Naive thymus-derived CD8-positive, alpha-beta T cell (primary cell): ENCODE measurements at places on chromosomes 7 and 10.

- no peak for DNase-seq
These were observed 5.3 kb downstream of the GALNTL5 start for GRCh38 chr7:151961536-151961935.

DNA sequence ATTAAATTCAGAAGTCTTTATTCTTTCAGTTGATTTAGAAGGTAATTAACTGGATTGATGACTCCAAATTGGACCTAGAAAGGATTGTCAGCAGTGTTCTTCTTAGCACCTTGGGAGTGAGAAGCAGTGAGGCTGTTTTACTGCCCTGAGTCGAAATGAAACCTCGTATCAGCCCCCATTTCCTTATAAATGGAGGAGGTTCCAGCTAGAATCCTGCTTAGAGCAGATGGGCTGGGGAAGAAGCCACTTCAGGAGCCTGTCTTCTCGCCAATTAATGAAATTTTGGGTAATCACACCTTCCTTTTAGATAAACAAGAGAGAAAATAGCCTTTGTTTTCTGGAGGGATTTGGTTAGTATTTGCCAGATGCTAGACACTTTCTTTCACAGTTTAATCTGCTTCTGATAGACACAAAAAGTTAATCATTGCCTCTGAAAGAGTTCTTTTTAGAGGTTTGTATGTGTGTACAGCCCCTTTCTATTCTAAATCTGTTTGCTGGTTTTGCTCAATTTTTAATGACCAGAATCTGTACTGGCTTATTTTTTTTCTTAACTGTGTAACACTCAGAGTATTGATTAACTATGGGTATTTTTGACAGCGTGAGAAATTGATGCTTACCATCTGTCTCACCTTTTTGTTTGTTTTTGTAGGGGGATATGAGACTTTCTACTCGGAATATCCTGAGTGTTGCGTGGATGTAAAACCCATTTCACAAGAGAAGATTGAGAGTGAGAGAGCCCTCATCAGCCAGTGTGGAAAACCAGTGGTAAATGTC is 4.6 kb downstream of the DUSP5 start:
- DNase-seq: no peak

GRCh38 chr7:44236333-44236728 is 35.6 kb downstream of the YKT6 start:
- no peak for DNase-seq

- no peak for DNase-seq
These were observed 7.4 kb upstream of the LRRC18 start for GRCh38 chr10:48946891-48947500.

DNA sequence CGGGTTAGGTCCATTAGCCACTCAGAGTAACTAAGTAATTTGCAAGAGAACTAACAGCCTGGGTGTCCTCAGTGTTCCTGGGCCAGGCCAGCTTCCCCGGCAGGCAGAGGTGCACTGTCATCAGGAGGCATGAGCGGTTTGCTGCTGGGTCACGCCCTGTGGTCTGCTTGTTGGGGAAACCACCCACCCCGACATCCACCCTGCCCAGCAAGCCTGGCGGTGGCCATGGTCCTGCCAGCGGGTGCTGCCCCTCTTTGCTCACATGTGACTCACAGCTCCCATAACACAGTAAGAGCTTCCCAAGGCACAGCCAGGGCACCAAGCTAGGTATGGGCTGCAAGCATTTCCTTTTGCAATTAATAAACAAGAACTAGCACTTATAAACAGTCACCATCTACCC is 75.9 kb downstream of the RGS10 start:
- DNase-seq: no peak

DNA sequence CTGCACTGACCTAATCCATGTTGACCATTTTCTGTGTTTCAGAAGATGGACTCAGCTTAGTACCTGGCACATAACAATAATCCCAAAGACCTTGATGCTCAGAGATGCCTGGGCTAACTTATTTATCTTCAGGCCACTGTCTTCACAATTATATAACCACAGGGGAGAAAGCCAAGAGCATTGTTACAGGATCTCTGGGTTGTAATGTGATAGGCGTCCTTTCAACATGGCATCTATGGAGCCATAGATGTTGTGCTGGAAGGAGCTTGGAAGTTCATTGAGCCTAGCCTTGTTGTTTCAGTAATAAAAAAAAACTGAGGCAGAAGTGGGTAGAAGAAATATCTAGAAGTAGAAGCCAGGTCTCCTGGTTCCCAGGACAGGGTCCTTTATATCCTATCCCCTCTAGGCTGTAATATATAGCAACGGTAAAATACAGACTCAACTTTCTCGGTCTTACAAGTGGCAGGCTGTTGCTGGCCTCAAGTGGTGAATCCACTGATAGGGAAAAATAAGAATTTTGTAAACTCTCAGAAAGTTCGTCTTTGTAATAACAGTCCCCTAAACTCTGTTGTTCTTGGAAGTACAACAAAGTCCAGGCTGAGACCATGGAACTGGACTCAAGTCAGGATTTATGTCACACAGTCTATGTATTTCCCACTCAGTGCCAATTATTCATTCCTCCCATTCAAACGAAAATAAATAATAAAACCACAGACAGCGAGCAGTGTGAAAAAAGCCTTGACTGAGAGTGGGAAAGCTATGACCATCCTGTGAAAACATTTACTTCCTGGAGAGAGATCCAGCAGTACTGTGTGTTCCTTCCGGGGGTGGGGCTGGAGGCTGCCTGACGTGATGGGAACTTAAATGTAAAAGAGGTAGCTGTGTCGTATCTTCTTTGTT is 277.6 kb downstream of the REEP3 start:
- DNase-seq: no peak
